ENCODE measurements at places on chromosomes 11 and 22.
A peak's percentile ranks its signal among the peaks of the same experiment; 100 is the strongest.

GRCh38 chr11:67026941-67027340 is 4.0 kb downstream of the SYT12 start:
- no peak for DNase-seq

GRCh38 chr11:128731041-128731663 is 37.3 kb downstream of the FLI1 start:
- DNase-seq = no peak

DNA sequence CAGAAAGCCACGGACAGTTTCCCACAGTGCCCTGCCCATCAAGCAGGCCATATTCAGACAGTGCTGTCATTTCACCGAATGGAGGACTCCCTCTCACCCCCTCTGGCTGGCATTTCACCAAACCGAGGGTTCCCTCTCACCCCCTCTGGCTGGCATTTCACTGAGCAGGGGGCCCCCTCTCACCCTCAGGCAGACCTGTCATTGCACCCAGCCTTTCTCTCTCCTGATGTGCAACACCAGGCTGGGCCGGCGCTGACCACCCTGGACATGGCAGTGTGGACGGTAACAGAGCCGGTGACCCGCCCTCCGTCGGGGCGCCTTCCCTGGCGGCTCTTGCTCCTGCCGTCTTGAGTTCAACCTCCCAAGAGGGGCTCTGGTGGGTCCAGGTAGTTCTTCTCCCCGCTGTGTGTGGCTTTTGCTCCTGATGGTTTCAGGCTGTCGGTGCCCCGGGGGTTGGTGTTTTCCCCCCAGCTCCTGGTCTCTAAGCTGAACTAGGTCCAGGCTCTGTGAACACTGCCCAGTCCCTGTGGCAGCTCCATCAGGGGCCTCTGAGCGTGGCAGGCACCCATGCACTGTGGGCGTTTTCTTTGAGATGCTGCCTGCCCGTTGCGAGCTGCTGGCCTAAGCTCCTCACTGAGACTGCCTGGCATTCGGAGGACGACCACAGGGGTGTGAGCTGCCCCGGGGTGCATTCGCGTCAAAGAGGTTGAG is 46.9 kb downstream of the SMIM38 start:
- DNase-seq = no peak

DNA sequence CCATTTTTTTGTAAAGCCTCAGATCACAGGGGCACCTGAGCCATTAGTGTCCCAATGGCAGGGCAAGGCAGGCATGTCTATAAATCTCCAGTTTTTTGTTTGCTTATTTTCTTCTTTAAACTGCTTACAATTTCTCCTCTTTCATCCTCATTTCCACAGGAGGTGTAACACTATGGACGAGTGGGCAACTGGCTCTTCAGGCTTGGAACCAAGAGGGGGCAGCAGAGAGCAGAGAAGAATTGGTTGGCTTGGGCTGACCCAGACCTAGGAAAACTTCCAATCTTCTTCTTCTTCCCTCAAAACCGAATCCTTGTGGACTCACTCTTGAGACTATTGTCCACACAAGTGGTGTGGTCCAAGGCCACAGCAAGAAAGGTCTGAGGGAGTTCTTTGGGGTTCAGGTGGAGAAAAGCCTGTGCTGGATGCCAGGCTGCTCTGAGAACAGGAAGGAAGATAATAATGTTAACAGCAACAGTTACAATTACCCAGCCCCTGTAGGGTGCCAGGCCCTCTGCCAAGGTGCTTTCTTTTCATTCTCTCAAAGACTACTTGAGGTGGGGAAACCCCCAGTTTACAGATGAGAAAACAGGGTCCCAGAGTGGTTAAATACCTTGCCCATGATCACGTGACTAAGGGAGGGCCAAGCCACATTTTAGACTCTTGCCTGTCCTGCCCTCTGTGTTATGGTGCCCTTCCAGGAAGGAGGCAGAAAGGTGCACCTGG is 70.7 kb upstream of the E2F8 start:
- peak; percentile 19 for DNase-seq

DNA sequence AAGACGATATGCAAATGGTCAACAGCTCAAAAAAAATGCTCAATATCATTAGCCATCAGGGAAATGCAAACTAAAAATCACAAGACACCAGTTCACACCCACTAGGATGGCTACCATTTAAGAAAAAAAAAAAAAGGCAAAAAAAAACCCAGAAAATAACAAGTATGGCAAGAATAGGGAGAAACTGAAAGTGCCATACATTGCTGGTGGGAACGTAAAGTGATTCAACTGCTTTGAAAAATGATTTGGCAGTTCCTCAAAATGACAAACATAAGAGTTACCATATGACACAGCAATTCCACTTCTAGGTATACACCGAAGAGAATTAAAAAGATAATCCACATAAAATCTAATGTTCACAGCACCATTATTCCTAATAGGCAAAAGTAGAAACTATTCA is 47.5 kb downstream of the PICALM start:
- no peak for DNase-seq
